OCI-M1 (cell line): ENCODE measurements at places on chromosomes 5 and 9.

GRCh38 chr9:4400731-4401130, 89.5 kb upstream of the SLC1A1 start:
- DNase-seq: no peak

GRCh38 chr5:176553260-176554085, 4.3 kb downstream of the CDHR2 start:
- no peak for DNase-seq

DNA sequence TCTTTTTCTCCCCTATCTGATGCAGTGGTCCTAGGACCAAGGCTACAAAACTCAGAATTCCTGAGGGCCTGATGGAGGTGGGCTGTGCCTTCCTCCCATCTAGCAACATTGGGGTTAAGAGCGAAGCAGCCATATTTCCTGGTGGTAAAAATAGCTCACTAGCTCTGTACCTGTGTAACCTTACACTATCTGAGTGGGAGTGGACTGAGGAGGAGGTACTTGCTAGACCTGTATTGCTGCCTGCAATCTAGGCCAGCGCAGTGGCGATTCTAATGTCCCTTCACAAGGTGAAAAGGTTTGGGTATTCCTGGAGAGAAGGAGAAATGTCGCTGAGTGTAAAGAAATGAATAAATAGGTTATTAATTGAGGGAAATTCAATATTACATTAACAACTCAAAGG, 80.2 kb upstream of the LIFR start:
- no peak for DNase-seq

DNA sequence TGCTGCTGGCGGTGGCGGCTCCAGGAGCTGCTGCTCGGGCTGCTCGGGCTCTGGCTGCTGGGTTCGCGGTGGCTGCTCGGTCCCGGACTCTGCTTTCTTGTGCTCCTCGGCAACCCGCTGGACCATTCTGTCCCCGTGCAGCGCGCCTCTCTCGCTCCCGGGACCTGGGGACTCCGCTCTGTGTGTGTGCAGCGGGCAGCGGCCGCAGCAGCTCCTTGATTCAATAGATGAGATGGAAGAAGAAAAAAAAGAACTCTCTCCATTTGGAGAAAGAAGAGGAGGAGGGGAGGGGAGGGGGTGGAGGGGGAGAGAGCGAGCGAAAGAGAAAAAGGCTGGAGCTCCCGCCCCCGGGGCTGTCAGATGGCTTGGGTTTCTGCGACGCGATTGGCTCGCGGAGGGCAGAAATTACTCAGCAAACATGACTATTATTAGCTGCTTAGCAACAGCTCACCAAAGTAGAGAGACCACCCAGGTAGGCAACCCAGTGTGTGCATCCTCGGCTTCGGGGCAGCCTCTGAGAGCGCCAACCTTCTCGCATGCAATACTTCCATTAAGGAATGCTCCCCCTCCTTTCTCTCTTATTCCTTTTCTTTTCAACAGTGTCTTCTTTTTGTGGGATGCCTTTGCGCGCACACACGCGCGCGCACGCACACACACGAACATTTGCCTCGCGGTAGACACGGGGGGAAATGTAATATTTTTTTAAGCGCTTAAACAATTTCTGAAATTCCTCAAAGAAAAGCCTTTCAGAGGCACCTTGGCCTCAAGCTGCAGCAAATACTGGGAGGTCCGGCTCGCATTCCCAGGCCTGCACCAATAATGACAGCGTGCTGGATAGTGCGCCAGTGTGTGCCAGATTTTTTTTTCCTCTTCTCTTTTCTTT, 7.6 kb downstream of the PTCH1 start:
- DNase-seq: peak; percentile 85

DNA sequence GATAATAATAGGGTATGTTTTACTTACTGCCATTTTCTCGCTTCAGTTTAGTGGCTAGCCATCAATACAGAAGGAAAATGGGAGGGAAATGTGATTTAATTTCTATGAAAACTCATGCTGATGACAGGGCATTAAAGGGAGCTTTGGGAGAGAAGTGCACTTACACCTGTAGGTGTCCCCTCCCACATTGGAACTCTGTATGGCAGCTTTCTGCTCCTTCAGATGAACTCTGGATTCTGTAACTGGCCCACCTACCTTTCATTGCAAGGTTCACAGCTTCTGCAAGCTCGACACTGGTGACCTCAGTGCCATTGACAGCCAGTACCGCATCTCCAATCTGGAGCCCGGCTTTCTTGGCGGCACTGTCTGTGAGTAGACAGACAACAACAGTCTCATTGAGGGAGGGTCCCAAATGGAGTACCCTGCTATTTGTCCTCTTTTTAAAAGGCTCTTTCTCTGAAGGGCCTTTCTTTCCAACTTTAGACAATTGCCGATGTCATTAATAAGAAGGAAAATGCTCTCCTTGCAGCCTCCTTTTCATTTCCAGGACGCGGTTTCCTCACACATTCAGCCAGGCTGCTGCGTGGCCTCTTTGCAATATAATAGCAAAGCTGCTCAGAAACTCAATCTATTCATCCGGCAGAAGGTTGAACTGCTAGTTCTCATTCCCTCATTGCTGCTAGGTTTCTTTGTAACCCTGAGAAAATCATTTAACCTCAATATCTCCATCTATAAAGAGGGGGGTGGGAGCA, 63.6 kb downstream of the NUDT12 start:
- DNase-seq: no peak

- DNase-seq: no peak
These were observed 361.6 kb upstream of the SLC30A5 start for GRCh38 chr5:68732251-68732650.

DNA sequence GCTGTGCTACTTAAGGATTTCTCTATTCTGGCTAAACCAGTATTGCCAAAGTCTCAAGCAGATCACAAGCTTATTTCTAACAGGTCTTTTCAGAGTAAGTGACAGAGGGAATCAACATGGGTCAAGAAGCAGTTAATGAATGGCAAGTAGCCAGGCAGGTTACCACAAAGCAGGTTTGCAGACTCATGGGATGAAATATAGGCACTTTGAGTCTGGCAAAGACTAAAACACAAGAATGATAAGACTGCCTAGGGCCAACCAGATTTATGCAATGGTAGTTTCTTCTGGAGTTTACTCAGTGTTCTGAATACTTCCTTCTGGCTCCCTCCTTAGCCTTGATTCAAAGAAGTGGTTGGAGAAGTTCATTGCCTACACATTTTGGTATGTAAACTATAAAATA, 3.6 kb downstream of the HMGCS1 start:
- peak; percentile 46 for DNase-seq

DNA sequence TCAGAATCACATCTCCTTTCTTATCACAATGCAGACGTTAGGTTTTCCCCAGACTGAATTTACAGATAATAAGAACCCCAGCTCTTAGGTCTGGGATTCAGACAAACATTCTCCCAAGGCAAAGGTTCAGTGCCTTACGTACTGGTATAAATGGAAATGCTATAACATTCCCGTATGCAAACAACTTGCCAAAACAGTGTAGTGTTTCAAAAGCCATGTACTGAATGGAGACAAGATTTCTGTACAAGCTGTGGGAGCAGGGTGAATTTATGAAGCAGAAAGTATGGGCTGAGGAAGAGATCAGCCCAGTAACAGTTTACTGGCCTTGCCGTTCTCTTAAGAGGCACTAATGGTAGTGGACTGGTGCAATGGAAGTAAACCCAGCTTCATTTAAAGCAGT, 225.5 kb upstream of the ZNF462 start:
- DNase-seq: no peak

DNA sequence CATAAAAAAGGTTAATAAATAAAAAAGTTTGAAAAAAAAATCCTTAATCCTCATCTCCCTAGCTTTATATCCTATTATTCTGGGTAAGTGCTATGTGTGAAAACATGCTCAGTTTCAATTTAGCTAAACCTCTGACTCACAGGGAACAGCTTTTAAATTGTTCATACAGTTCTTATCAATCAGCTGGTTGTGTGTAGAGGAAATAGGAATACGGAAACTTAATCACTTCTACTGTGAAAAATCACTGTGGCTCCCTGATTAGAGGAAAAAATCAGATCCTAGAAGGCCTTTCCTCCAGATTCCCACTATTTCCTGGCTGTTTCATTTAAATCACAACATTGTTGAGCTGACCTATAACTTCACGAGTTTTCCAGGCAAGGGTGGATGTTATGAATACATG, 120.5 kb downstream of the MARCHF3 start:
- no peak for DNase-seq

DNA sequence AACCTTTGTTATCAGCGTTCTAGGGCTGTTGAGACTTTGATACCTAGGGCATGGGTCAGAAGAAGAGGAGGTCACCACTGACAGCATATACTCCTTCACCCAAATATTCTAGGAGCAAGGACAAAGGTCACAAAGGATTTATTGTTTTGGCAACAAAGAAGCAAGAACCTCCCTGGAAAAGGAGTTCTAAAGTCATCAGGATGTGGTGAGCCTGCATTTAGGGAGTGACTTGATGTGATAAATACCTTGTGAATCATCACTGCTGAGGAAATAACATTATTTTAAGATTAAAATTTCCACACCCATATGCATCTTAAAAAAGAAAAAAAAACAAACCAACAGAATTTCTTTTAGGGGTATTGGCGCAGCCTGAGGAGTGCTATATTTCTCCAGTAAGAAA, 13.9 kb downstream of the IFNA1 start:
- DNase-seq: no peak

- no peak for DNase-seq
These were observed 43.4 kb downstream of the NKX2-5 start for GRCh38 chr5:173191561-173191960.

DNA sequence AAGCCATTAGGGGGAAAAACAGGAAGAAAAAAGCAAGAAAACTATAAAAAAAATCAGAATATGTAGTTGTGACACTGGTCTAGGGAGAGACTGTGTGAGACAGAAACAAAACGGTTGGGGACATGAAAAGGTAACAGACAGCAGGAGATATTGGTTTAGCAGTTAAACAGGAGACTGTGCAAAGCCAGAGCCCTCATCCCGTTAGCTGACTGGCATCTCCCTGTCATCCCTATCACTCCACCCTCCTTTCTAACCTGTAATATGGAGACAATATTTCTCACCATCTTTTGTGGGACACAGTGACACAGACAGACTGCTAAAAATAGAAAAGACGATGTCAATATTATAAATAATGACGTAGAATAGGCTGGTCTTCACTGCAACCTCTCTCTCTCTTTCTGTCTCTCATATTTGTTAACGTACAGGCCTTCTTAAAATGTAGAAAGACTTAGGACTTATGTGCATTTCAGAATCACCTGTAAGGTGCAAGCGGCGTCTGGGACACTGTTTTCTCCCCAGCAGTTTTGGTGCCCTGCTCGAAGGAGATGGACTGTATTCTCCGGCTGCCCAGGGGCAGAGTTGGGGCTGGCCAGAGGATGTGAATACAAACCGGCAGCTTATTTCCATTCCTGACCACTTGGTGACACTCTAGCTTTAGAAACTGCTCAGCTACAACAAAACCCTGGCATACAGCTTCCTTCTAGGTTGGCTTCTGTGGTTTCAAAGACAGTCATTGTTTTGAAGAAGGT, 190.6 kb downstream of the MAT2B start:
- DNase-seq: peak; percentile 87

DNA sequence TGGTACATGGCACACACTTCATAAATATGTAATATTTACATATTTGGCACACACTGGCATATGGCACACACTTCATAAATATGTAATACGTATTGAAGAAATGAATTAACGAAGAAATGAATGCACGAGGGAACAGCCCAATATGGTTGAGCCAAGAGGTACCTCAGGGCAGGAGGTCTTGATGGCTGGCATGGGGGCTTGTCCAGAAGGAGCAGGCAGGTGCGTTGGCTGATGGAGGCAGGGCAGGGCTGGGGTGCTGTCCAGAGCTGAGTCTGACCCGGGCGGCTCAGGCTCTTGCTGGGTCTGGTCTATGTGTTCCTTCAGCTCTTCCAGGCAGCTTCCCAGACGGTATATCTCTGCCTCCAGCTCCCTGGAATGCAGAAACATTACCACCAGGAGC, 26.2 kb downstream of the AKNA start:
- no peak for DNase-seq

DNA sequence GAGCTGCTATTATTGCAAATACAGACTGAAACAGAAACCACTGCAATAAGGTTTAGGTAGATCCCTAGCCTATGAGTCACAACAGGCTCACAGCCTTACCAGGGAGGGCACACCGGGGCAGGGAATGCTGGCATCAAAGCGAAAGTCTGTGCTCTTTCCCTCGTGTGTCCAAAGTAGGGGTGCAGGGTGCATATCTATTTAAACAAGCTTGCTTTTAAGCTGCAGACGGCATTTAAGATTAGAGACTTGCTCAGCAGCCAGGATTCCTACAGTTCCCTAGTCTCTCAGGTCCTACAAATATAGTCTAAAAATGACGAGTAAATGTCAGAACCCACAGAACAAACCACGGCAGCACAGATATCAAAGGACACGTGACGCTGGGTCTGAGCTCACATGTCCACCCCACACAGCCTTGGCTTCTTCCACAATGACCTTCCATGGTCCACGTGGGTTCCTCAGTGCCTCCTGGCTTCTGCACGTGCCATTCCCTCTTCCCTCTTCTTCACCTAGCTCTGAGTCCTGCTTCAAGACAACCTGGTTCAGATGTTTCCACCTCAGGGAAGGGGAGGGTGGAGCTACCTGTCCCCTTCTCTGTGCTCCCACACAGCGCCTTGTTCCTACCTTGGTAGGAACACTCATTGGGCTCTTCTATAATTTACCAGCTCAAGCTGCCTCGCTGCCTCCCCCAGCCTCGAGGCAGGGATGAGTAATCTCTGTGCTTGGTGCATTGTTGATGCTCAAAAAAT, 193.2 kb downstream of the MAPKAP1 start:
- peak; percentile 96 for DNase-seq

GRCh38 chr9:99162759-99163364, 57.9 kb downstream of the TGFBR1 start:
- DNase-seq: peak; percentile 66

DNA sequence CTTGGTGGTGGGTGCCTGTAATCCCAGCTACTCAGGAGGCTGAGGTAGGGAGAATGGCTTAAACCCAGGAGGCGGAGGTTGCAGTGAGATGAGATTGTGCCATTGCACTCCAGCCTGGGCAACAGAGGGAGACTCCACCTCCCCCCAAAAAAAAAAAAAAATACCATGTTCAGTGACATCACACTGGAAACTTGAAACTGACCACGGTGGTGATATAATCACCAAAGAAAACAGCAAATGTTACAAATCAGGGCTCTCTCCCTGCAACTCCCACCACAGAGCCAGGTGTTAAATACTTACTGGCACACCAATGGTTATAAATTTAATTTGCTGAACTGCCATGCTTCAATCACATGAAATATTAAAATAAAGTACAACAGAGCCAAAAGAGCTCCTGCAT, 81.4 kb downstream of the ZNF608 start:
- no peak for DNase-seq

- no peak for DNase-seq
These were observed 238.1 kb downstream of the FBXL7 start for GRCh38 chr5:15737871-15738664.
